ENCODE measurements at places on chromosomes 7 and 10. TPM values are rescaled to one million over a fixed set of nuclear protein-coding genes. Genes with fewer than 3 reads are reported as not detected.

The HOXA6 gene
- total RNA-seq, result 20.0 TPM

The PCDH15 gene
- not detected for total RNA-seq

The LRRC18 gene
- total RNA-seq, result not detected

The TPST1 gene
- 4.7 TPM for total RNA-seq

The ZNF777 gene
- 10.3 TPM for total RNA-seq

The STEAP1B gene
- not detected for total RNA-seq

The STOX1 gene
- 3.4 TPM for total RNA-seq

The CYP3A7 gene
- total RNA-seq, result 0.34 TPM

The WEE2 gene
- not detected for total RNA-seq

The TMEM184A gene
- 58.3 TPM for total RNA-seq

The SHTN1 gene
- total RNA-seq, result 34.1 TPM

The VSTM4 gene
- total RNA-seq, result 1.4 TPM

The CRYGN gene
- total RNA-seq, result not detected

The PBLD gene
- total RNA-seq, result 76.8 TPM

DNA sequence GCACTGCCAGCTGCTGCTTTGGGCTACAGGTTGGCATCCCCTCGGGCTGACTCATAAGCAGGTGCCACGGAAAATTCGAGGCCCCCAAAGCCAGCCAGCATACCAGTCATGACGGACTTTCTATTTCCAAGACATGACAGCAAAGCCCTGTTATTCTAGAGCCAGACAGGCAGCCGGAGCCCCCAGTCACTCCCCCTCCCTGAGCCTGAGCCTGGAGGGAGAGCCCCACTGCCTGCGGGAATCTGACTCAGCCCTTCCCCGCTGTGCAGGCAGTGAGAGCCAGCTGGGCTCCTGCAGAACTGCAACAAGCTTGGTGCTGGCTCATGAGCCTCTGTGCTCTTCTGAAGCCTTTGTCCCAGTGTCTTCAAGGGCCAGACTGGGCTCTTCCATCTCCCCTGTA lies 15.8 kb downstream of the BTBD16 start:
- peak; percentile 22 for DNase-seq

- DNase-seq, result no peak
These were observed 2.3 kb downstream of the ZNF282 start for GRCh38 chr7:149197675-149198074.

GRCh38 chr10:77723376-77723775 lies 85.8 kb upstream of the KCNMA1 start:
- DNase-seq, result no peak

DNA sequence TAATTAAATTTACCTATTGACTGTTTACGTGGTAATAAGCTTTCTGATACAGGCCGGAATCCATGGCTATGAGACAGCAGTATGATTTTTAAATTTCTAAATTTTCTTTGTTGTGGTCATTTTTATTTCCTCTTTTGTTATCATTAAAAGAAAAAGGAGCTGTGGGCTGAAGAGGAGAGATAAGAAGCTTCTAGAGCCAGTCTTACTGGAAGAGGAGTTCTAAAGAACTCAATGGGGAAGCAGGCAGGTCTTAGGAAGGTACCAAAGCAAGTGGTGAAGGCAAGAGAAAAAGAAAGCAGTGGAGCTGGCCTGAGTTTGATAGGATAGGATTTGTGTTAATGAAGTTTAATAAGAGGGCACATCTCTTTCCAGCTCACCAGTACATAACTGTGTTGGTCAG lies 1187.8 kb downstream of the CNTNAP2 start:
- no peak for DNase-seq

DNA sequence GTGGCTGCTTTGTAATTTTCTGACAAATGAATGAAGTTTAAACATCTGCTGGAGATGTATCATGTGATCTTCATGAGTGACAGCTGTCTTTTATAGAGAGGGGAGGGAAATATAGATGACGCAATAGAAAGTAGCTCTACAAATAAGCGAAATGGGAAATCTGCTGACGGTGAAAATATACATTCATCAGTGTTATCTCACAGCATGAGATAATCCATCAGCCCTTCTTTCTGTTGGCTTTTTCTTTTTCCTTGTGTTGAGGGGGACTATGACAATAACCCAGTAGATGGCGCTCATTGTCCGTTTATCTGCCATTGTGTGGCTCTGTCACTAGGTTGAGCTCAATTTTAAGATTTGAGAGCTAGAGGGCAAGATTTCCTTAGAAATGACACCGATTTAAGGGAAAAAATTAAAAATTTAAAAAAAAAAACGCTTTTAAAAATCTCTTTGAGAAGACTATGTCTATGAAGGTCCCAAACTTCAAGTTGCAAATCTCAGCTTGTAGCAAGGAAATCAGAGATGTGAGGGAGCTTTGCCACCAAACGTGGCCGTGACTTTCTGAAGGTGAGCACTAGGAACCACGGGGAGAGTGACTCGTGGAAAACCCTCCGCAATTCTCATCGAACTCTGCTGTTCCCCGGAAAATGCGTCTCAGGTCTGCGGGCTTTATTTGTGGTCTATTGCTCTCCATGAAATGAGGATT lies 114.6 kb upstream of the SFMBT2 start:
- DNase-seq, result no peak

GRCh38 chr7:32150589-32150988 lies 80.4 kb upstream of the PDE1C start:
- DNase-seq, result no peak

DNA sequence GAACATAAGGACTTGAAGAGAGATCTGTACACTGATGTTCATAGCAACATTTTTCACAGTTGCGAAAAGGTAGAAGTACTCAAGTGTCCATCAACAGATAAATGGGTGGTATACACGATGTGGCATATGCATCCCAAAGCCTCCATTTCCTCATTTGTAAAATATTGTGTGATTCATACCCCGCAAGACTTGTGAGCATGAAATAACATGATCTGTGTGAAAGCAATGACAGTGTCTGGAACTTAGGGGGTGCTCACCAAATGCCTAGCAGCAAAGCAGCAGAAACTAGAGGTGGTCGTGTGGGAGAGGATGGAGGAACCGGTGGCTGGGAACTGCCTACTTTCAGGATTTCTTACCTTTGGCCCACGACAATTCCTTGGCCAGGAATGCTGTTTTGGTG lies 135.3 kb upstream of the INSYN2A start:
- DNase-seq, result no peak

GRCh38 chr7:157497744-157498651 lies 161.2 kb downstream of the DNAJB6 start:
- DNase-seq, result no peak

DNA sequence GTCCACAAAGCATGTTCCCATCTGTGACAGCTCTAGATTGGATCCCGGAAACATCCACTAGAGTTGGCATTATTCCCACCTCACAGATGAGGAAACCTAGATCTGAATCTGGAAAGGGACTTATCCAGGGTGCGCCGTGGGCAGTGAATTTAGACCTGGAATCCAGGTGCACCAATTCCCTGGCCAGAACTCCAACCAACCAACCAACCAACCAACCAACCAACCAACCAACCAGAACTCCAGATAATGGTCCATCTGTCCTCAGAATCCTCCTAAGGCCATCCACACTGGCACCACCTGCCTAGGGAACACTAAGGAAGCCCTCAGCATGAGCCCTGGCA lies 42.0 kb upstream of the ZMIZ1 start:
- no peak for DNase-seq

DNA sequence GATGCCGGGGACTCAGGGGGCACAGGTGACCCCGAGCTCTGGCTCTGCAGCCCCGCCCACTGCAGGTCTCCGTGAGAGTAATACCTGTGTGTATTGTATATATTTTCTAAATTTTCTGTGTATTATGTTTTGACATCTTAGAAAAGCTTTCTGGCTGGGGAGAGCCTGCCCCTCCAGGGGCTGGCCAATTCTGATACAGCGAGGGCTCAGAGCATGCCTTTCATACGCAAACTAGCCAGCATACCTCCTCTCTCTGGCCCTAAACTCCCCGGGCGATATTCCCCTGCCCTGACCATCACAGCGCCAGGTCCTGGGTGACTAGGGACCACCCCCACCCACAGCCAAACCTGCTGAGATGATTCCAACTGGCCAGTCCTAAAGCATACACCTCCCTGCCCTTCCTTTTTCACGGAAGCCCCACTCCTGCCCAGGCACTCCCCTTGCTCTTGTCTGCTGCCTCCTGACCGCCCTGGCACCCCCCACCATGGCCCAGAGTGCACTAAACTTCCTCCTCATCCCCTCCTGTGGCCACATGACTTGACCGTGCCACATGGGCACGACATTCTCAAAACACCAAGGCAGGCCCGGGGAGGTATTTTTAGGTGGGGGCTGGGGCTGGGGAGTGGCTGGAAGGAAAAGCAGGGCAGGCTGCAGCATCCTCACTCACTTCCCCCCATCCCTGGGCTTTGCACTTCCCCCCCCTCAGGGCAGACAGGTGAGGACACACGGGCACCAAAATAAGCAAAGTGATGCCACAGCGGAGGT lies 61.5 kb downstream of the INSIG1 start:
- DNase-seq, result no peak

- no peak for DNase-seq
These were observed 16.1 kb upstream of the XPNPEP1 start for GRCh38 chr10:109939315-109939961.

- DNase-seq, result no peak
These were observed 21.2 kb downstream of the ASB15 start for GRCh38 chr7:123622660-123623386.

GRCh38 chr10:59266321-59266720 lies 89.9 kb downstream of the PHYHIPL start:
- DNase-seq, result no peak

DNA sequence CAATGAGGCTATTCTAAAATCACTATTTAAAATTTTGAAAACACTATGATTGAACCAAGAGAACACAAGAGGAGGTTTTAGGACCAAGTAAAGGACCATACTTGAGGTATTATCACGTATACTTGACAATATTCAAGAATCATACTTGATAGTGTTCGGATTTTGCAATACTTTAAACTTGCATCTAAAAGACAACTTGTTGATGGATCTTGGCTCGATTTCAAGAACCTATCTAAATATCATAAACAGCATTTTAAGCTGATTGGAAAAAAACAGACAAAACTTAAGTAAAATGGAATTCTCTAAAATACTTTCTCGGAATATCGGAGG lies 1.3 kb downstream of the NAMPT start:
- no peak for DNase-seq

DNA sequence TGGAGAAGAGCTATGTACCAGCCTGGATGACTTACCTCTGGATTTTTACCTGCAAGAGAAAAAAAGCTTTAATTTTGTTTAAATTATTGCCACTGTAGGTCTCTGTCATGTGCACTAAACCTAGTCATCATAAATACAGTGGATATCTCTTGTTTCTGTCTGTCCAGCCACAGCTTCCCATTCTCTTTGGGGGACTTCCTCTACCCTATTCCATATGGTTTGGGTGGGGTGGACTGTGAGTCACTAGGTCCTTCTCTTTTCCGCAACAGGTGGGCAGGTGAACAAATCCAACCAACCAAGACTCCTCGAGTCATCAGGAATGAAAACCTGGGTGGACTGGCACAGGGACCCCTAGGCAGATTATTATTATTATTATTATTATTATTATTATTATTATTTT lies 87.3 kb upstream of the CYTH3 start:
- DNase-seq, result no peak

- DNase-seq, result no peak
These were observed 1382.6 kb downstream of the GATA3 start for GRCh38 chr10:9437131-9437530.

GRCh38 chr10:112287844-112288243 lies 4.6 kb downstream of the TECTB start:
- no peak for DNase-seq

- DNase-seq, result no peak
These were observed 1022.6 kb downstream of the LRMDA start for GRCh38 chr10:76453997-76454396.

All from left colon (tissue), 2 donors.